ENCODE measurements at places on chromosomes 11 and 22. TPM values are rescaled to one million over a fixed set of nuclear protein-coding genes. Genes with fewer than 3 reads are reported as not detected.
A peak's percentile ranks its signal among the peaks of the same experiment; 100 is the strongest.

- DNase-seq, result no peak
- no peak overlapping the region for H3K4me3 ChIP-seq
- no peak overlapping the region for H3K27ac ChIP-seq
- no peaks in the 10 kb centered on the region for H3K36me3 ChIP-seq
These were observed 85.9 kb upstream of the SNX19 start for GRCh38 chr11:131002145-131002544.

DNA sequence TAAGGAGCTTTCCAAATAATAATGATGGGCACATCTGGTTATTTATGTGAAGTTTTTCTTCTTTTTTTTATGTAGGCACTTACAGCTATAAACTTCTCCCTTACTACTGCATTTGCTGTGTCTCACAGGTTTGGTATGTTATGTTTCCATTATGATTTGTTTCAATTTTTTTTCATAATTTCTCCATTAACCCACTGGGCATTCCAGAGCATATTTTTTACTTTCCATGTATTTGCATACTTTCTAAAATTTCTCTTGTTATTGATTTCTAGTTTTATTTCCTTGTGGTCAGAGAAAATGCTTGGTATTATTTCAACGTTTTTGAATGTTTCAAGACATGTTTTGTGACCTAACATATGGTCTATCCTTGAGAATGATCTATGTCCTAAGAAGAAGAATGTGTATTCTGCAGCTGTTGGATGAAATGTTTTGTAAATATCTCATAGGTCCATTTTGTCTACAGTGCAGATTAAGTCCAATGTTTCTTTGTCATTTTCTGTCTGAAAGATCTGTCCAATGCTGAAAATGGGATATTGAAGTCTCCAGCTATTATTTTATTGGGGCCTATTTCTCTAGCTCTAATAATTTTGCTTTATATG lies 362.1 kb downstream of the DDX10 start:
- DNase-seq, result no peak
- H3K27ac ChIP-seq, result no peak overlapping the region
- no peak overlapping the region for H3K4me3 ChIP-seq
- no peaks in the 10 kb centered on the region for H3K4me1 ChIP-seq
- no peaks in the 10 kb centered on the region for H3K27me3 ChIP-seq

GRCh38 chr22:43389227-43389836 lies 22.5 kb upstream of the MPPED1 start:
- no peaks in the 10 kb centered on the region for H3K36me3 ChIP-seq
- H3K4me1 ChIP-seq, result peaks cover 14% of the 10 kb centered on the region
- no peak for DNase-seq
- H3K4me3 ChIP-seq, result no peak overlapping the region
- no peak overlapping the region for H3K27ac ChIP-seq

GRCh38 chr11:34614344-34615104 lies 6.4 kb upstream of the EHF start:
- no peaks in the 10 kb centered on the region for H3K27me3 ChIP-seq
- no peak overlapping the region for H3K4me3 ChIP-seq
- H3K4me1 ChIP-seq, result peaks cover 24% of the 10 kb centered on the region
- no peaks in the 10 kb centered on the region for H3K36me3 ChIP-seq
- H3K27ac ChIP-seq, result no peak overlapping the region
- peak; percentile 21 for DNase-seq

DNA sequence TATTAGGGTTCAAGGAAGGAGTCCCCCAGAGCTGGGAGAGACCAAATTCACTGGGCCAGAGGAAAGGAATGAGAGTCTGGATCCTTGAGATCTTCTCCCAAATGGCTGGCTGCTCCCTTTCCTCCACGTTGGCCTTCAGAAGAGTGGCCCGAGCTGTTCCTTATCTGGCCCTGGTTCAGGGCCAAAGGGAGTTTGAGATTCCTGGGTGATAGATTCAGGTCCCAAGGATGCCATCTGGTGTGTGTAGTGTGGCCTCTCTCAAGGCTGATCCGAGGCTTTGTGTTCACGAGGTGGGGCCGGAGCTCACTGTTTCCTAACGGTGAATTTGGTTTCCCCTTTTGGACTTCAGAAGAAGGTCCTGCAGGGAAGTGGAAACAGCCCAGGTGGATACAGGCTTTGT lies 17.4 kb upstream of the ABCC8 start:
- H3K4me3 ChIP-seq, result no peak overlapping the region
- H3K27me3 ChIP-seq, result no peaks in the 10 kb centered on the region
- H3K36me3 ChIP-seq, result no peaks in the 10 kb centered on the region
- DNase-seq, result no peak
- H3K27ac ChIP-seq, result no peak overlapping the region
- peaks cover 3% of the 10 kb centered on the region for H3K4me1 ChIP-seq

GRCh38 chr11:68002575-68002937 lies 1.3 kb downstream of the UNC93B1 start:
- H3K27me3 ChIP-seq, result no peaks in the 10 kb centered on the region
- H3K27ac ChIP-seq, result peak overlapping the region; percentile 89
- DNase-seq, result no peak
- H3K4me1 ChIP-seq, result peaks cover 4% of the 10 kb centered on the region
- peaks cover 12% of the 10 kb centered on the region for H3K36me3 ChIP-seq

DNA sequence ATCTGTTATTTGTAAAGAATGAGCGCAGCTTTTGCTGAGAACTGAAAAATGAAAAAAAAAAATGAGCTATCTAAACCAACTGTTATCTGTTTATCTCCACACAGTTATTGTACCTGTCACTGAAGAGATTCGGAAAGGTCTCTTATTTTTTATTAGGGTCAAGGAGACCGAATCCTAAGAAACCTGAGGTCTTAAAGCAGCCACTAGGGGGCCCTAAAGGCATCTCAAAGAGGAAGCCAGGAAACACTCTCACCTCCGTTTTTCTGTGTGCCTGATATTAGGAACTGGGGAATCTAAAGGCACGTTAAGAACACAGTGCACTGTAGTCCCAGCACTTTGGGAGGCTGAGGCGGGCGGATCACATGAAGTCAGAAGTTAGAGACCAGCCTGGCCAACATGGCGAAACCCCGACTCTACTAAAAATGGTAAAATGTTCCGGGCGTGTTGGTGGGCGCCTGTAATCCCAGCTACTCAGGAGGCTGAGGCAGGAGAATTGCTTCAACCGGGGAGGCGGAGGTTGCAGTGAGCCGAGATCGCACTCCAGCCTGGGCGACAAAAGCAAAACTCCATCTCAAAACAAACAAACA lies 3.5 kb upstream of the LARGE1 start:
- H3K27ac ChIP-seq, result peak overlapping the region; percentile 95
- no peak overlapping the region for H3K4me3 ChIP-seq
- peak; percentile 33 for DNase-seq

- H3K27ac ChIP-seq, result no peak overlapping the region
- H3K36me3 ChIP-seq, result no peaks in the 10 kb centered on the region
- no peak for DNase-seq
These were observed 6.4 kb upstream of the UBASH3B start for GRCh38 chr11:122649116-122649515.

GRCh38 chr11:46528445-46529094 lies 65.3 kb downstream of the AMBRA1 start:
- DNase-seq, result no peak
- H3K36me3 ChIP-seq, result no peaks in the 10 kb centered on the region
- no peak overlapping the region for H3K4me3 ChIP-seq

DNA sequence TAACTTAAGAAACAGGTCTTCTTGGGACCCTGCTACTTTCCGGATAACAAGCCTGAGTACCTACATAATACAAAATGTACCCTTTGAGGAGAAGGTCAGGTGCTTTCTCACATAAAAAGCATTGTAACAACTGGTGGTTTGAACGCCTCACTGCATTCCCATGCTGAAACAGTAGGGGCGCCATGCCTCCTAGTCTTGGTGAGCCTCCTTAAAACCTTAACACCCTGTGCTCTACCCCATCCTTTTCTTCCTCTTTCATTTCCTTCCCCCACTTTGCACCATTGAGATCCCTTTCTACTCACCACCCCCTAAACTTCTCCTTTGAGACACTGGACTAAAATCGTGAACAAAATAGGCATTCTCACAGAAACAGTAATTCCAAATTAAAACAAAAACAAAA lies 729.3 kb downstream of the NTM start:
- H3K27ac ChIP-seq, result no peak overlapping the region
- no peak overlapping the region for H3K4me3 ChIP-seq
- no peak for DNase-seq
- H3K4me1 ChIP-seq, result no peaks in the 10 kb centered on the region
- H3K36me3 ChIP-seq, result no peaks in the 10 kb centered on the region

DNA sequence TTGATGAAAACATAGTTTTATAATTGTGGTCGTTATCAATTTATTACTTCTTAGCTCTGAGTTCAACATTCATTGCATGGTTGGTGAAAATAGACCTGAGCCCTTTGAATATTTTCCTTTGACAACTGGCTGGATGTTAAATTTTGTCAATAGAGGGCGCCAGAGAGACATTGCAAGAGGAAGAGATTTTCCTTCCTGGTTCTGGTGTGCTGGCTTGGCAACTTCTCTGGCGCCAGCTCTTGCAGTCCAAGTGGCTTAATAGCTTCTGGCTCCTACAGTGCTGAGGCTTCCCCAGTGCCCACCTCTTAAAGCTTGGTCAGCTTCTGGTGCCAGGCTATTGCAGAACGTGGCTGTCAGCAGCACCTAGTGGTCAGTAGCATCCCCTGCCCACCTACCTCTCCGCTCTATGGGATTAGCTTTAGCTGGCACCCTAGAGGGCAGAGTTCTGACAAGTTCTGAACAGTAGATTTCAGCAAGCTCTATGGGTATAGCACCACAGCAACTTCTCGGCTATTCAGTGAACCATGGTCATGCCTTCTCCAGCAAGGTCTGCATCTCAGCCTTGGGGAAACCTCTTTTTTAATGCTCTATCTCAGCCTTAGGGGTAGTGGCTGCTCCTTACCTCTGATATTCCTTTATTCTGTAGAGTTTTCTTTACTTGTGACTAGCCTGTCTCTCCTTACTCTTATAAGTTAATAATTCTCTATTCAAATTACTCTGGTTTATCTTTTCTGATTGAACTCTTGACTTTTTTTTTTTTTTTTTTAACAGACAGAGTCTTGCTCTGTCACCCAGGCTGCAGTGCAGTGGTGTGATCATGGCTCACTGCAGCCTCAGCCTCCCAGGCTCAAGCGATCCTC lies 59.4 kb downstream of the ACER3 start:
- DNase-seq, result peak; percentile 92
- no peak overlapping the region for H3K4me3 ChIP-seq
- no peaks in the 10 kb centered on the region for H3K27me3 ChIP-seq
- no peak overlapping the region for H3K27ac ChIP-seq

DNA sequence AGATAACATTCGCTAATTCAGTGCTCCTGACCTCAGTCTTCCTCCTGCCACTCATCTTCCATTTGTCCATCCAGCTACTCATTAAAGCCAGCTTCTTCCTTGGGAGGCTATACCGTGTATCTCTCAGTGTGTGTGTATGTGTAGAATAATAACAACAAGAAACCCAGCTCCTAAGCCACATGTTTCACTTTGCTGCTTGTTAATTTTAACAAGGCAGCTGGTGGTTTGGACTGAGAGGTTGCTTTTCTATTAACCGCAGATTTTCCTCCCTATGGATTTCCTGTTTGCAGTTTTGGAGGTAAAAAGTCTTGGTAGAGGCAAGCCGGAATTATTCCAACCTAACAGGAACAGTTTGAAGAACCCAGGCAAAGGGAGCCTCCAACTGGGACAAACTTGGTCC lies 165.0 kb downstream of the ADAMTS15 start:
- peaks cover 31% of the 10 kb centered on the region for H3K4me1 ChIP-seq
- H3K4me3 ChIP-seq, result no peak overlapping the region
- H3K36me3 ChIP-seq, result no peaks in the 10 kb centered on the region
- H3K27ac ChIP-seq, result no peak overlapping the region
- no peak for DNase-seq

- no peak overlapping the region for H3K4me3 ChIP-seq
- no peak for DNase-seq
These were observed 55.2 kb upstream of the TOP3B start for GRCh38 chr22:22037740-22038139.

- no peak overlapping the region for H3K27ac ChIP-seq
- H3K4me3 ChIP-seq, result no peak overlapping the region
- DNase-seq, result no peak
- no peaks in the 10 kb centered on the region for H3K36me3 ChIP-seq
These were observed 50.3 kb downstream of the GRAMD1B start for GRCh38 chr11:123480290-123480815.

GRCh38 chr22:44045145-44045544 lies 21.0 kb downstream of the PARVB start:
- H3K27me3 ChIP-seq, result no peaks in the 10 kb centered on the region
- no peak overlapping the region for H3K4me3 ChIP-seq
- H3K27ac ChIP-seq, result no peak overlapping the region
- peaks cover 5% of the 10 kb centered on the region for H3K4me1 ChIP-seq

- H3K4me1 ChIP-seq, result no peaks in the 10 kb centered on the region
- H3K27ac ChIP-seq, result no peak overlapping the region
- no peaks in the 10 kb centered on the region for H3K27me3 ChIP-seq
- no peaks in the 10 kb centered on the region for H3K36me3 ChIP-seq
- no peak for DNase-seq
These were observed 23.6 kb downstream of the KCNJ4 start for GRCh38 chr22:38431266-38432010.

DNA sequence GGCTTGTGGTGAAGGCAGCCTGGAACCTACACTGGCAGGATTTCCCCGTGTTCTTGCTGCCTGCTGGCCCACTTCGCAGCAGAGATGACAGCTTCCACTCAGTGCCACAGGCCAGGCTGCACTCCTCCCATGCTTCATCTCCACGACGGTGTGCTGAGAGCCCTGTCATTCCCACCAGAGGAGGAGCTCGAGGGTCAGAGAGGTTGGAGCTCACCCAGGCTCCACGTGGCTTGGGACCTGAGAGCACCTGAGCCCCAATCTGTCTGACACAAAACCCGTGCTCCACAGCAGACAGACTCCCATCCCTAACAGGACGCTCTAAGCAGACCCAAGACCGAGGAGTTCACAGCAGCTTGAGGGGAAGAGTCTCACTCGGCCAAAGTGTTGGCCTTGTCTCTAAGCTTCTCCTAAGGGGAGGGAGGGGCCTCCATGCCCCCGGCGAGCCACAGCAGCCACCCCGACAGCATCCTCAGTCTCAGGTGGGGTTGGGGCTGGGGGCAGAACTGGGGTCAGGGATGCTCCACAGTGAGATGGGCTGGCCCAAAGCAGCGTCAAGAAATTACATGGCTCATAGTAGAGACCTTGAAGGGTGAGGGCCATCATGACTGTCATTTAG lies 10.7 kb downstream of the LRFN4 start:
- no peak overlapping the region for H3K4me3 ChIP-seq
- no peak for DNase-seq
- no peaks in the 10 kb centered on the region for H3K4me1 ChIP-seq

DNA sequence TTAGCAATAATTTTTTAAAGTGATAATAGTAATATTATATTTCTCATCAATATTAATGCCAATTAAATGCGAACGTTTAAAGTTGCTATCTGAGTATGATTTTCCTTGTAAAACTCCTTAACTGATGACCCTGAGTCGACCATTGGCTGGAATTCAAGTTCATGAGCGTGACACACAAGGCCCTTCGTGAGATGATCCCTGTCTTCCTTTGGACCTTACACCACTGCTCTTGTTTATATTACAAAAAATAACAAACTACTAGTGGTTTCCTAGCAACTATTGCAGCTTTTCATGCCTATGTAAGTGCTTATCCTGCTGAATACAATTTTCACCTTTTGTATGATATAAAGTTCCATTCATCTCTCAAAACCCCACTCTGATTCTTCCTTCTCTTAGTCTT lies 752.9 kb downstream of the CNTN5 start:
- DNase-seq, result no peak
- no peaks in the 10 kb centered on the region for H3K36me3 ChIP-seq
- no peaks in the 10 kb centered on the region for H3K4me1 ChIP-seq
- H3K27me3 ChIP-seq, result no peaks in the 10 kb centered on the region

- no peak overlapping the region for H3K4me3 ChIP-seq
- no peaks in the 10 kb centered on the region for H3K36me3 ChIP-seq
- no peaks in the 10 kb centered on the region for H3K27me3 ChIP-seq
These were observed 1415.2 kb downstream of the TBC1D22A start for GRCh38 chr22:48177631-48178030.

The BID gene
- 18.9 TPM for total RNA-seq

The CST6 gene
- total RNA-seq, result not detected

The TTC36 gene
- 2.9 TPM for total RNA-seq

The C11orf65 gene
- total RNA-seq, result 0.59 TPM

The C1QTNF5 gene
- 55.2 TPM for total RNA-seq

The INPP5J gene
- total RNA-seq, result 0.44 TPM

Data from tibial nerve (tissue), 4 donors.